ENCODE measurements at places on chromosomes 7 and 10.

DNA sequence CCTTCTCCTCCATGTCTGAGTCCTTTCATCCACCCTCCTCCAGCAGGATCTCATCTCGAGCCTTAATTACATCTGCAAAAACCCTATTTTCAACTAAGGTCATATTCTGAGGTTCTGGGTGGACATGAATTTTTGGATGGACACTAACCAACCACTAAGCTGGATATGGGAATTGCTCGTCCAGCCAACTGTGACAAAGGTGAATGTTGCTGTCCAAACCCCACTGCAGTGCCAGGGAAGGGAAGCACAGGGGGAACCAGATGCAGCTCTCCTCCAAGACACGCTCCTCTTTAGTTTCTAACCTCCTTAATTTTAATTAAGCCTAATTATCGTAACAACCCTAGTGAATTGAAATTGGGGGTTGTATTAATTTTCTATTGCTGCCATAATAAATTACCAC is 65.1 kb upstream of the EBF3 start:
- peak; percentile 14 for DNase-seq

GRCh38 chr10:118944959-118945633 is 84.4 kb upstream of the NANOS1 start:
- DNase-seq: no peak

DNA sequence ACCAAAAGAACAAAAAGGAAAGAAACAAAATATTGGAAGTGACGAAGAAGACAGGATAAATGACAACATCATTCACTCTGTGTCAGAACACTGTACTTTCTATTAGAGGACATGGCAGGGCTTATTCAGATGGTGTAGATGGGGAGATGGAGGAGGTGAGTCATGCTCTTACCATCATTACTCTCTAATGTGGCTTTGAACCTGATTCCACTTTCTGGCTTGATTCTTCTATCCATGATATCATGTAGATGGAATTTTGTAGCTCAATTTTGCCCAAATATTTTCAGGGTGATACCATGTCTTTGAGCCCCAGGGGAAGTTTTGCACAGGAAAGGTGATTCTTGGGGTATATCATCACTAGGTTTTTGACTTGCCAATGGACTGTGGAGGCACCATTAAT is 91.7 kb downstream of the CFAP58 start:
- DNase-seq: no peak

GRCh38 chr10:56623064-56623463 is 262.0 kb upstream of the ZWINT start:
- DNase-seq: no peak

DNA sequence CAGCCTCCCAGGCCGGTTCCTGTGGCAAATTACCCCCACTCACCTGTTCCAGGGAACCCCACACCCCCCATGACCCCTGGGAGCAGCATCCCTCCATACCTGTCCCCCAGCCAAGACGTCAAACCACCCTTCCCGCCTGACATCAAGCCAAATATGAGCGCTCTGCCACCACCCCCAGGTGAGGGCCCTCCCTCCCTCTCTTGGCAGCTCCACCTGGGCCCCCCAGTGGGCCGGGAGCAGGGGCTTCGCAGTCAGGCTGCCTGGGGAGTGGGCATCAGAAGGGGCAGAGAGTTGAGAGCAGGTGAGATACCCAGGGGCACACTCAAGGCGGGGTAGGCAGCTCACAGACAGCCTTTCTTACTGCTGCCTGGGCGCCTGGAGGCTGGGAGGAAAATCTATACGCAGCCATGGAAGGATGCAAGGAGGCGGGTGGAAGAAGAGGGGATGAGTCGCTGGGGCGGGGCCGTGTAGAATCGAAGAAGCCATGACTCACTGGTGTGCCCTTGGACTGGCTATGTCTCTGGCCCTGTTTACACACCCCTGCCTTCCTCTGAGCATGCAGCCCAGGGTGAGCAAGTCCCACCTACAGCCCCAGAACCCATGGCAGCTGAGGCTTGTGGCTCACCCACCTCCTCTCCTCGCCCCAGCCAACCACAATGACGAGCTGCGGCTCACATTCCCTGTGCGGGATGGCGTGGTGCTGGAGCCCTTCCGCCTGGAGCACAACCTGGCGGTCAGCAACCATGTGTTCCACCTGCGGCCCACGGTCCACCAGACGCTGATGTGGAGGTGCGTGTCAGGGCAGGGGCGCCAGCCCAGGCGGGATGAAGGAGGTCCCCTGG is 48.6 kb upstream of the PPIF start:
- peak; percentile 81 for DNase-seq

DNA sequence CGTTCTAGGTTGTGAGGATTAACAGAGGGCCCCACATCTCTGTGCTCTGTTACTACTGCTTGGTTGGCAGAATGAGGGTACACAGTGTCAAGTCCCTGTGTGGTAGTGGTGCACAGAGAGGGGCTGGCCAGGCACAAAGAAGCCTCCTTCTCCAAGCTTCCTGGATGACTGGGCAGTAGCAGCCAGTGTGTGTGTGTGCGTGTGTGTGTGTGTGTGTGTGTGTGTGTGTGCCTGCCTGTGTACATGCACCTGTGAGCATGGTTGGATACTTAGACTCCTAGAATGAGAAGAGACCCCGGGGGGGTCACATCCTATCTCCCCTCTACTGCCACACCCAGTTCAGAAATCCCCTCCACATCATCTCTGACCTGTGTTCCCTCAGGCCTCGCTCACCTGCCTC is 146.7 kb upstream of the UNC5B start:
- no peak for DNase-seq

DNA sequence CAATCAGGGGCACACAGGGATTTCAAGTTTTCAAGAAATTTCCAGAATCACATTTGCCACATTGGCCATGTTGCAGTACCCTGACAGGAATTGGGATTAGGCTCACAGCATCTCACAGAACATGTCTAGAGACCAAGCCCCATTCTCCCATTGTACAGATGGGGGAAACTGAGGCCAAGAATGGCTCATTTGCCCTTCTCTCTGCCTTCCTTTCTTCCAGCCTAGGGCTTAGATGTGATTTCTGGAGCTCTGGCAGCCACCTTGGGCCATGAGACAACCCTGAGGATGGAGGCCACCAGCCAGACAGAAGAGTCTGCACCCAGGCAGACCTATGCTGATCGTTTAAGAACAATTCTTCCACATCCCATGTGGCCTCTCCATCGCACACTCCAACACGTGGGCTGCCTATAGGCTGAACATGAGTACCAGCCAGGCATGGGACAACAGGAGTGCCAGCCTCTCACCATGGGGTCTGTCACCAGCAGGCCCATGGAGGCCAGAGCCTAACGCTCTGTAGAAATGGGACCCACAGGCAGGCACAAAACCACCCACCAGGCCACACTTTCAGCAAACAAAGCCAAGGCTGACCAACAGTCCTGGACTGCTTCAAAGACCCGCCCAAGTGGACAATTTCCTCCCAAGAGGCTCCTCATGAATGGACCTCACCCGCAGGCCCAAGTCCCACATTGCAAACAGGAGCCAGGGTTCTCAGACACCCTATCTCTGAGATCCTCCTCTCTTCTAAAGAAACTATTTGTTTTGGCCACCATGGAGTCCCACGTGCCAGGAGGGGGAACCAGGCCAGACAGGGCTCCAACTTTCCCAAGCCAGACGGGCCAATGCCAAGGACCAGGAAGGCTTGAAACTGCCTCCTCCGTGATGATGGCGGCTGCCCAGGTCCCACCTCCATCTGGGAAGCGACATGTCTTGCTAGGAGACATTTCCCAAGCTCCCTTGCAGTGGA is 20.7 kb downstream of the PDGFA start:
- no peak for DNase-seq

- no peak for DNase-seq
Measured at GRCh38 chr10:71294091-71294561, 24.9 kb upstream of the SLC29A3 start.

DNA sequence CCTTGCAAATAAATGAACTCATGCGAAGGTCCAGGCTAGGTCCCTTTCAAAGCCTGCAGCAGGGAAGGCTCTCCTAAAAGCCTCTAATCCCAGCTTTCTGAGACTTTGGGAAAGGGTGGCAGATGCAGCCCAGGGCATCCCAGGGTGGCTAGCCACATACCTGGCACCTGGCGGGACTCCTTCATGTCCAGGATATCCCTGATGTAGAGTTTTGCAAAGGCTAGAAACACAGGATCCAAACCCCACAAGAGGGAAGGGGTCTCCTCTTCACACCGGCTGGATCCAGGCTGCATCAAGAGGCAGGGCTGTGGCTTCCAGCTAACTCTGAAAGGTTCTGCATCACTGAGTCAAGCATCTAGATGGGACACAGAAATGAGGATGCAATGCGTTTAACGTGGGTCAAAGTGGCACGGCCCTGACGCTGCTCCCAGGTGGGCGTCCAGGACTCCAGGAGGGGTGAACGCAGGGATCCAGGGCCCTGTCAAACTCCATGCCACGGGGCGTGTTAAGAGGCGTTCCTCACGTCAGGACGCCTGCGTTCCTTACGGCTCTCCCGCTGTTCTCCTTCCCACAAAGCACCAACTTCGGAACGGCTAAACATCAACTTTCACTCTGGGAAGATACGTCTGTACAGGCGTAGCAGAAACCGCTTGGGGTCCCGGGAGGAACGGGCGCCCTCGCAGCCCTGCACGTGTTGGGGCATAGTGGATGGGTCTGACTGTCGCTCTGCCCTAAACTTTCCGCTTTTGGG is 507 bp downstream of the STN1 start:
- DNase-seq: no peak

DNA sequence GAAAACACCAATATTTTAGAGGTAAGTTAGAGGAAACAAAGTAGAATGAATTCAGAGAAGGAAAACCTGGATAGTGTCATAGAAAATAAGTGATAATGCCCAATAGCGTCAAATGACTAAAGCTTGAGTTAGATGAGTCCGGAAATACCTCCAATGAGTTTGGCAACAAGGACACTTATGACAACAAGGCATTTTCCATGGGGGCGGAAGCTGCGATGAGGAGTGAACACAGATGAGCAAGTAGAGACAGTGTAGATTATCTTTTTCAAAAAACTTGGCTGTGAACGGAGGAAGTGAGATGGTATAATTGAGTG is 383 bp upstream of the R3HCC1L start:
- no peak for DNase-seq

- DNase-seq: no peak
Measured at GRCh38 chr10:114393482-114393881, 10.8 kb downstream of the AFAP1L2 start.

DNA sequence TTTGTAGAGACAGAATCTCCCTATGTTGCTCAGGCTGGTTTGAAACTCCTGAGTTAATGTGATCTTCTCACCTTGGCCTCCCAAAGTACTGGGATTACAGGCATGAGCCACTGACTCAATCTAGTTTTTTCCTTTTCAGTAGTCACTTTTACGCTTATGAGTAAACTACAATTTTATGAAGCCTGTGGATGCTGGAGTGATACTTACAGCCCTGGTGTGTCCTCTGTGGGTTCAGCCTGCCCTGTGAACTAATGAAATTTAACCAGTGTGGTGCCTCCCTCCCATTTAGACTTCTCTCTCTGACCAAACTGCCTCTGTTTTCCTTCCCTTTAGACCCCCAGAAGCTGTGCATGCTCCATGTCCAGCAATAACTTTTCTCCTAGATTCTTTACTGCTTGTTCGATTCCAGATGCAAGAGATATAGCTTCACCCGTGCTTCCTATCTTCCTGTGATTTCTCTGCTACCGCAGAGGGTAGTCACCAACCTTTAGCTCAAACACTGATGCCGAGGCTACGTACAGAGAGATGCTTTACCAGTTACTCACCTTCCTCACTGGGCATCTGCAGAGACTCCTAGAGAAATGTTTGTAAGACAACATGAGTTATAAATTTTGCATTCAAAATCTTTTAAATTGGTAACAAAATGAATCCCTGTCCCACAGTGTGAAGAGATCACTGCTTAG is 90.8 kb downstream of the KIAA1217 start:
- DNase-seq: no peak

GRCh38 chr10:104170610-104171254 is 48.8 kb downstream of the SFR1 start:
- DNase-seq: no peak

DNA sequence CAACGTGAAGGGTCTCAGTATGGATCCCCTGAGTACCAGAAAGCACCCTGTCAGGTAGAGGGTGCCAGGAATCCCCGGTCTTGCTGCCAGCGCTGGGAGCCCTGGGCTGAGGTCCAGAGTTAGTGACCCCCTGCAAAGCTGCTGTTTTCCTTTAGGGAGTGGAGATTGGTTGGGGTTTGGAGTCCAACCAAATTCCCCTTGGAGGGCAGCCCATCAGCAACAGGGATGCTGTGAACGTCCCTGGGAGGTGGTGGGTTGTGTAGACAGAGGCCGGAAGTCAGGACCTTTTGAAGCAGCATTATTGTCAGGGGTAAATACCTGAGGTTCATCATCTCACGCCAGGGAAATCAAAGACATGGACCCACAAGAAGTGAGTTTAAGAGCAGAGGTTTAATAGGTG is 104.2 kb downstream of the COL26A1 start:
- DNase-seq: peak; percentile 33

DNA sequence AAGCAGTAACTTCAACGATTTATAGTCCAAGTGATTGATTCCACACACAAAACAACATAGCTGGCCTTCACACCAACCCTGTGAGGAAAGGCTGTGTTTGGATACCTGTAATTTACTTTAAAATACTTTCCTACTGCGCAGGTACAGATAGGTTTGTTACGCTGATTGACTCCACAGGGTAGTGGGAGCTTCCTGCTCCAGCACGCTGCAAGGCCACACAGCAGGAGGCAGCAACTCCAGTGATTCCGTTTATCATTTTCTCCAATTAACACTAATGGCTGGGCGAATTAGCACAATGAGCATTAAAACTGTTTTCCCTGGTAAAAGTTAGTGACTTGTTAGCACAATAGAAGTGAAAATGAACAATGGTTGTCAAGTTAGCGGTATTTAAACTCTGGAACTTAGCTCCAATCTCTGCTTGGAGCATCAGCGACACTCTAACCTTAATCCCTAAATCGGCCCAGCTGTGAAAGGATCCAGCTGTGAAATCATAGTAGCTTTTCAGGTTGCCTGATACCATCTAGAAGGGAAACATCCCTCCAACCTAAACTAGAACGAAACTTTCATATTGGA is 959 bp downstream of the DCLRE1C start:
- no peak for DNase-seq

DNA sequence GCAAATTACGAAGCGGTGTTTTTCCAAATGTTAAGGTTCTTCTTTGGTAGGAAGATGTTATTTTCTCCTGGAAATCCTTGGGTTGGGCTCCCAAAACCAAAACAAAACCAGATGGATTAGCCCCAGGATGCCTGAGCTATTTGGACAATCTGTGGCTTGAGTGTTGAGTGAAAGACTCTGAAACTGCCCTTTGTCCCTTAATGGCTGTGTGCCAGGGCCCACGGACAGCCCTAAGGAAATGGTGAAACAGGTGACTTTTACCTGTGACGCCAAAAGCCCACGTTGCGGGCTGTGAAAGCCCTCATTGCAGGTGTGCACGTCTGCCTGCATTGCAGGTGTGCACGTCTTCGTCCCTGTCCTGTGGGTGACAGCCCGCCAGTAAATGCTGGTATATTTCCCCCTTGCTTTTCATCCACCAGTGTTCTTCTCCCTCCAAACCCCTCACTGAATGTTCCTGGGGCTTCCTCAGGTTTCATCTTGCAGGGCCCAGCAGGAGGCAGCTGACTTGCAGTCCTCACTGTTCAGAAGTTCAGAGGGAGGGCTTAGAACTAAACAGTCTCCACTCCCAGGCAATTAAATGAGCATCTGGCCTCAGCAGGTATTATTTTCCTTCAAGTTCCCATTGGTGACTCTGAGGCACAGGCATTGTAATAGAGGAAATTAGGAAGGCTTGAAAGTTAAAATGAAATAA is 10.7 kb downstream of the PFKP start:
- DNase-seq: no peak

- DNase-seq: no peak
Measured at GRCh38 chr7:106346678-106347217, 62.0 kb upstream of the NAMPT start.
